ENCODE measurements at places on chromosomes 2 and 18.

GRCh38 chr2:108825736-108826135, 39.2 kb downstream of the CCDC138 start:
- DNase-seq, result no peak

- no peak for DNase-seq
Observed at GRCh38 chr18:79510731-79511241, 115.1 kb downstream of the NFATC1 start.

DNA sequence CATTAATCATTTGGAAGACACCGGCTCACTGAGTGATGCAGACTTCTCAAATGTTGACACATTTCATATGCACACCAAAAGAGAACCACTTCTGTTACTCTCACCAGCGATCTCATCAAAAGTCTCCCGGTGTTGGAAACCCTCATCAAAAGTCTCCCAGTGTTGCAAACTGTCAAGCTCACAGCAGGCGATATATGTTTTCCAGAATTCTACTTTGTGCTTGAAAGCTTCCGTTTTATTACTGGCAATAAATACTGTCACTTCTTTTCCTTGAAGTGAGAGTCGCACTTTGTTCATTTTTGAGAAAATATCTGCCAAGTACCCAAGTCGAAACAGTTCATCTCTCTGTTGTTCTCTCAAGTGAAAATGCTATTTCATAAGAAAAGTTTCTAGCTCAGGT, 20.5 kb downstream of the MLPH start:
- no peak for DNase-seq

- no peak for DNase-seq
Observed at GRCh38 chr2:39607538-39608262, 58.0 kb upstream of the TMEM178A start.

DNA sequence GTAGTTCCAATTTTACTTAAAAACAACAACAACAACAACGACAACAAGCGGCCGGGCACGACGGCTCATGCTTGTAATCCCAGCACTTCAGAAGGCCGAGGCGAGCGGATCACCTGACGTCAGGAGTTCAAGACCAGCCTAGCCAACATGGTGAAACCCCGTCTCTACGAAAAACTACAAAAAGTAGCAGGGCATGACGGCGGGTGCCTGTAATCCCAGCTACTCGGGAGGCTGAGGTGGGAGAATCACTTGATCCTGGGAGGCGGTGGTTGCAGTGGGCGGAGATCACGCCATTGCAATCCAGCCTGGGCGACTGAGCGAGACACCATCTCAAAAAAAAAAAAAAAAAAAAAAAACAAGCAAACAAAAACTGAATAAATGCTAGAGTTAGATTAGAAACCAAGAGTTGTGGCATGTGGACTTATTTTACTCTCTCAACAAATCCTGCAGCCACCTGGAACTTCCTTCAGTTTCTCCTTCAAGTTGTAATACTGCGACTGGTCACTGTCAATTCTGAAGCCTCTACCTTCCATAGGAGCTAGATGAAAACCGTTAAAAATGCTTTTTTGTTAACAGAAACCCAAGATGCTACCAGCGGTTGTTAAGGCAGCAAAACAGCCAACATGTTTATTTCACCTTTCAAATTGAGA, 1.3 kb downstream of the ATP5F1A start:
- no peak for DNase-seq

DNA sequence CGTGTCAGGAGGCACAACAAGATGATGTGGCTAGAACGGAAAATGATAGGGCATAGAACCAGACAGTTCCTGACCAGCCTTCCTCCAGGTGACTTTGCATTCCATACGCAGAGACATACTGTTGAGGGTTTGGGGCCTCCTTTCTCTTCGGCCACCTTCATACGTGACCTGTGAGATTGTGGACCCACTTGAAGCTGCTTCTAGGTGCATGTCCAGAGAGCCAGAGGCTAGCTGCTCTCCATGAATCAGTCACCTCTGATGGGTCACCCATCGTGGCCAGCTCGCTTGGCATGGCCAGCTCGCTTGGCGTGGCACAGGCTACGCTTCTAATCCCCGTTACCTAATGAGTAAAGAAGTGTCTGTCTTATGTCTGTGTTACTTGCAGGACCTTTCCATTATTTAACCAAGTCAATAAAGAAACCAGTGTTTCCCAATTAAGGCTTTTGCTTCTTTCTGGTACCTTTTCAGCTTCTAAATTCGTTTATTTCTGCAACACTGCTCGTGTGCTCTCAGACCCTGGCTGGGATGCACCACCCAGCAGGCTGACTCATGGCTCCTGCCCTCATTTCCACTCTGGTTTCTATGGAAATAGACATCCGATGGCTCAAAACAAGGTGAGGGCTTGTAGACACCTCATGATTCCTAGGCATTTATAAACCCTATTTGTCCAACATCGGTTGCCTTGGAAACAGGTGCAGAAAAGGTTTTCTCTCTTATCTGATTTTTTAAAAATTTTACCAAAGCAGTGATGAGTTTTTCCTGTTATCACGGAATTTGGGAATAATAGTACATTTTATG, 86.7 kb upstream of the B3GNT7 start:
- no peak for DNase-seq

DNA sequence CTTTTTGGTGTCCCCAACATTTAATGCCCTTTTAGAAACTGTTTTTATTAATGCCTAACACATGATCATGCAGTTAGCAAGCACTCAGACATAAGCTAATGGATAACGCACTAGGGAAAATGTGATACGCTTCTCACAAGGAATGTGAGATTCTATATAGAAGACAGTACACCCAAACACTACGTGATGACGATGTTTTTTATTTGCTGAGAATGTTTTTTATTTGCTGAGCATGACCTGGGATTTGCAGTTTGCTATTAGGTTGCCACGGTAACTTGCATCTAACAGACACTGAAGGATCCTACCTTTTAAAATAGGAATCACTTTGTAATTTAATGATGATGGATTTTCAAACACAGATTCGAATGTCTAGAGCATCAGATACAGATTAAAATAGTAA, 4.9 kb downstream of the SMC6 start:
- DNase-seq, result no peak

- no peak for DNase-seq
Observed at GRCh38 chr2:167215595-167215994, 327.3 kb downstream of the XIRP2 start.

DNA sequence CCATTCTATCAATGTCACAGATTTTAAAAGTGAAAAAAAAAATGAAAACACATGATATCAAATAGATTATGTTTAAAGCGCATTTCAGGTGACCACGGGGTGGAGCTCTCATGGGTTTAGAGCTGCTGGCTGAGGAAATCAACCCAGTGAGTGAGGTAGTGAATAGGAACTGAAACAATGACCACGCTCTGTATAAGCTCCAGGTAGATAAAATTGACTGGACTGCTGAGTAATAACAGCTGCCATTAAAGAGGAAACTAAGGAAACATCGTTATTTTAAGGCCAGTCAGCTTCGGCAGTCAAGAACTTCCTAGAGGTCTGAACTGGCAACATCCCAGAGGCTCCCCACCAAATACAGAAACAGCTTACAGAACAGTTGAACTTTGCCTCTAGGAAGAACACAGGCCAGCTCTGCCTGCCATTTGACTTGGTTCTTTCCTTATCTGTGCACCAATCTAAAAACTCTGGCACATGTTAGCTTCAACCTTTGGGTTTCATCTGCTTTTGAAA, 185.9 kb downstream of the PDE1A start:
- DNase-seq, result no peak

DNA sequence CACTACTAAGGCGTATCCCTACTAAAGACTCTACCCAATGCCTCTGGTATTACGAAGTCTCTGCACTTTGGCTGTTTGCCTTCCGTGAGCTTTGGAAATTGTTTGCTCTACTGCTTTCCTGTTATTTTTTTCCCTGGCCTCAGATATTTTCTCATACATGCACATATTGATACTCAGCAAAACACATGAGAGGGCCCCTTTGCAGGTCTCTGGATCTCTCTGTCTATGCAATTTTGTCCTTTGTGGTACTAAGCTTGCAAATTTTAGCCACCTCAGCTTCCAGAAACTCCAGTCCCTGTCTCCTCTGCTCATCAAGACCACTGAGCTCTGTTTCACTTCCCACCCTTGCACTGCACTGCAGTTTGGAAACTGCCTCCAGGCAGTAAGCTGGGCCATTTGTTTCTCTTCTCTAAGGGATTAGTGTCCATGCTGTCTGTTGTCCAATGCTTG, 46.6 kb downstream of the TAF1B start:
- no peak for DNase-seq

DNA sequence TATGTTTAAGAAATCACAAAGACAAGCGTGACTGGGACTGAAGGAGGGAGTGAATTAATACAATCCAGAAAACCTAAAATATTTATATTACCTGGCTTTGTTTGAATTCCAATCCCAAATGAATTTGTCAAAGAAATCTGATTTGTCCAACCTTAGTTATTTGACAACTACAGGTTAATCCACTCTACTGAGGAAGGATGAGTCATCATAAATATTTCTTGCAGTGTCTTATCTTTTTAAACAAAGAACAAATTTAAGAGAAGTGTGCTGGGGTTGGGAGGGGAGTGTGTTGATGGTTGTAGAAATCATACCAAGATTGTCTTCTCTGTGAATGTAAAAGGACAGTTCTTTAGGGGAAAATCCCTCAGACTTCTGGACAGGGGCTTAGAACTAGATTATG, 1106.3 kb upstream of the SLC39A10 start:
- DNase-seq, result no peak

GRCh38 chr2:149931486-149931885, 343.9 kb upstream of the MMADHC start:
- DNase-seq, result no peak

DNA sequence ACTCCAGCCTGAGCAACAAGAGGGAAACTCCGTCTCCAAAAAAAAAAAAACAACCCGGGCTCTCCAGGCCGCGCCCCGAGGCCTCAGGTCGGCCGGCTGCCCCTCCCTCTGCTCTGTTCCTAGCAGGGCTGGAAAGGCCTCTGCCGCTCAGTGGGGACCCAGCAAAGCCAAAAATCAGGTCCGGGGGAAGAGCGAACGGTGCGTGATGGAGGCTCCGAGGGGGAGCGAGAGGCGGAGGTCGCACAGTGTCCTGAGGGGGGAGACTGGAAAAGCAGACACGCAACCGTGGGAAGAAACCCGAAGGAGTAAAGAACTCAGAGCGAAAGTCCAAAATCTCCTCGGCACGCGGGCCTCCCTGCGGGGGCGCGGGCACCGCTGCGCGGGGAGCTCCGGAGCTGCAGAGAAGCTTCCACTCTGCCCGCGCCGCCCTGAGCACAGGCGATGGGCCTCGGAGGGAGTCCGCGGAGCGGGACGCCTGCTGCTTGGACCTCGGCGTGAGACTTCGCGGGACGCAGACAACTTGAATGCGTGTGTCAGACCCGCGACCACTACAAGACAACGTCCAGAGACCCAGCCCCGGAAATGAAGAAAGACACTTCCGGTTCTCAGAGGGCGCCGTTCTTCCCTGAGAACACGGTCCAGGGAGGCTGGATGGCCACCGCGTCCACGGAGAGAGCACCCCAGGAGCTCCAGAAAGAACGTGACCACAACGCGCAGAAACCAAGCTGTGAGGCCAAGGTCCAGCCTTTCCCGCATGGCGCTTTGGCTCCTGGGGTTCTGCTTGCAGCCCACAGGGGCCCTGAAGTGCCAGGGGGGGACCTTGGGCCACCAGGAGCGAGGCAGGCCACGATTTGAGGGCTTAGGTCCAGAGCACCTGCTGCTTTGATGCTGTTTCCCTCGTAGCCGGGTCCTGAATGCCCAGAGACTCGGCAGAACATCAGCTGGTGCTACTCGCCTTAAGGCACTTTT, 219.8 kb downstream of the DPP10 start:
- DNase-seq, result no peak

DNA sequence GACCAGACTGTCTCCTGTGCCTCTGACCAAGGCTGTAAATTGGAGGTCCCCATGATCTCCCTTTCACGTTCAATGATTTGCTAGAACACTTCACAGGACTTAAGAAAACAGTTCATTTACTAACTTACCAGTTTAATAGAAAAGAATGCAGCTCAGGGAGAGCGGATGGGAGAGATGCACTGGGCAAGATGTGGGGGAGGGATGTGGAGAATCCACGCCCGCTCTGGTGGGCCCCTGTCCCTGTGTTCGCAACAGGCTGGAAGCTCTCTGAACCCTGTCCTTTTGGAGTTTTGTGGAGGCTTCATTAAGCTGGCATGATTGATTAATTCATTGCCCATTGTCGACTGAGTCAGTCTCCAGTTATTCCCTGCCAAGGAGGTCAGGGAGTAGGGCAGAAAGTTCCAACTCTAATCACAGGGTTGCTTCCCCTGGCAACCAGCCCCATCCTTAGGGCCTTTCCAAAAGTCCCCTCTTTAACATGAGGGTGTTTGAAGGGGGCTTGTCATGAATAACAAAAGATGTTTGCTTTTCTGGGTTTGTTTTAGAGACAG, 257.1 kb downstream of the ACKR3 start:
- DNase-seq, result no peak

GRCh38 chr2:215796140-215796855, 217.1 kb downstream of the MREG start:
- no peak for DNase-seq

DNA sequence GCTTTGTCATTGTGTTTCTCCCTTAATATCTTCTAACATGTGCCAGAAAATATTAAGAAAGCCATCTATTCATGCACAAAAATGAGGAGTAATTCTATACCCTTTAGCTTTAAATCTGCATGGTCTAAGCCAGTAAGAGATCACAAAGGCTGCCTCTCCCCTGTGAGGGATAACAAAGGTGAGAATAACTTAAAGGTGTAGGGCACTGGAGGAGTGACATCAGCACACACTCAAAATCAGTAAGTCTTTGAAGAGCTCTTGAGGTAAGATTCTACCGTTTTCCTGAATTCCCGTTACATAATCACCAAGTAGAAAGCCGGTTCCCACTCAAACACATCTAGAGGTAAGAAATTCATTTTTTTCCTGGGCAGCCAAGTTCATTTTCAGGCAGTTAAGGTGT, 123.9 kb upstream of the SULT1C3 start:
- no peak for DNase-seq

- DNase-seq, result no peak
Observed at GRCh38 chr18:25445430-25445829, 93.5 kb upstream of the ZNF521 start.

DNA sequence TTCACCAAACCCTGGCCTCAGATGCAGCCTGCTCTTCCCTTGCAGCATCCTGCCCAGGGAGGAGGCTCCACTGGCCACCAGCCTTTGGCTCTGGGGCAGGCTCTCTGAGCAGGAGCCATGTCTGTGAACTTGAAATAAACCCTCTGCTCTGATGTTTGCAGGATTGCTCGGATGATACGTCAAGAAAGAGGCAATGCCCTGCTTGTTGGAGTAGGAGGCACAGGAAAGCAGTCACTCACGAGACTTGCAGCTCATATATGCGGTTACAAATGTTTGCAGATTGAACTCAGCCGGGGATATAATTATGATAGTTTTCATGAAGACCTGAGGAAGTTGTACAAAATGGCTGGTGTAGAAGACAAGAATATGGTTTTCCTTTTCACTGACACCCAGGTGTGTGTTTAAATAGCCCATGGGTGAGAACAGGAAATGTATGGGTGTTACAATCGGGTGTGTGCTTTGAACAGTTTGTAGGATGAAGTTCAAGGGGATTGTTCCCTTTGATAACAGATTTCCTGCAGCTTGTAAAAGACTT, 177.9 kb downstream of the DNAH6 start:
- DNase-seq, result no peak

GRCh38 chr2:38194751-38195150, 118.8 kb upstream of the CYP1B1 start:
- DNase-seq, result peak; percentile 44

All from keratinocyte (primary cell).